Omental fat pad (tissue), 4 donors: ENCODE measurements at places on chromosomes 16 and 17.

DNA sequence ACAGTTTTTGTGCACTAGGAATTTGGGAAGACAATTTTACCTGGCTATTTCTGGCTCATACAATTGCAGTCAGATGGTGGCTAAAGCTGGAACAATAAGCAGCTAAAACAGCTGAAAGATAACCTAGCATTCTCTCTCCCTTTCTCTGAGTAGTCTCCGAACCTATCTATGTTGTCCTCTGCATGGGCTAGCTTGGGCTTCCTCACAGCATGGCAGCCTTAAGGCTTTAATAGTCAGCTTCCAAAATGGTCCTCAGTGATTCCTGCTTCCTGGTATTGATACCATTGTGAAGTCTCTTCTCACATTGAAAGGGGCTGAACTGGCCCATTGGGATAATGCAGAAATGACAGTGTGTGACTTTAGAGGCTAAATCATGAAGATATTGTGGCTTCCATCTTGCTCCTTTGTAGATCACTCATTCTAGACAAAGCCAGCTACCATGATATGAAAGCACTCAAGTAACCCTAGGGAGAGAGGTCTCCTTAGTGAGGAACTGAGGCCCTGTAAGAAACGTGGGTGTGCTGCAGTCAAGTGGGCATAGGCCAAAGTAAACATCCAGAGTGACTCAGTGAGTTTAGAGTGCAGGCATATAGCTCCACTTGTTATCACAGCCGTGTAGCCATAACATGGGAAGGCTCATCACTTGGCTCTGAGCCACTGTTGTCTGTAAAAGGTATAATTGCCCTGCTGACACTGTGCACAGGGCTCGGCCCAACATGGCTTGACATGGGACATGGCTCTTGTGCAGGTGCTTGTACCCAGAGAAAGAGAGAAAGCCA is 5.5 kb upstream of the VKORC1 start:
- no peak for DNase-seq

GRCh38 chr16:88691129-88691813 is 5.0 kb upstream of the SNAI3 start:
- DNase-seq, result no peak

DNA sequence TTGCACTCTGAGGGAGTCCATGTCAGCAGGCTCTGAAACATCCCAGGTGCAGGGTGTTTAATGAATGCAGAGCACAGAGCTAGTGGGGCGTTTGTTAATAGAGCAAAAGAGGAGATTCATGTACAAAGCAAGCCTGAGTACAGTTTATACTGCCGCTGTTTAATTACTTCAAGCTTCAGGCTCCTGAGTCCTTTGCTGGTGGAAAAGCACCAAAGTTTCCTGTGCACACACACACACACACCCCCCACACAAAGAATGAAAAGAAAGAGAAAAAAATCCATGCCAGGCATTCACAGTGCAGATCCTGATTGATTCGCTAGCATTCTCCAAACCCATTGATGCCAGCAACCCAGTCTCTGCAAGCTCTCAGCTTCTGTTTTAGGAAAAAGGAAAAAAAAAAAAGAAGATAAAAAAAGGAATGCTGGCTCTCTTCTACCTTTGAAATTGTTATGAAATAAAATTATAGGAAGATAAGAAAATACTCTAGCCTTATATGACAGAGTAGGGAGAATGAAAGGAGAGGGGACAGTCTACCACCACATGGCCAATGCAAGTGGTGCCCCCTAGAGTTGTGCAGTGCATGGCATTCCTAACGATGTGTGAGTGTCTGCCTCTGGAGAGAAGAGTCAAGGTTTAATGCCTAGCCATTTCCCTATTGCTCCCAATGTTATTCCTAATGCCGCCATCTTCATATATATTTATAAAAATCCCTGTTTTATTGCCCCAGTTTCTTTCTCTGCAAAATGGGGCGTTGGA is 216.5 kb downstream of the TMEM114 start:
- DNase-seq, result no peak

DNA sequence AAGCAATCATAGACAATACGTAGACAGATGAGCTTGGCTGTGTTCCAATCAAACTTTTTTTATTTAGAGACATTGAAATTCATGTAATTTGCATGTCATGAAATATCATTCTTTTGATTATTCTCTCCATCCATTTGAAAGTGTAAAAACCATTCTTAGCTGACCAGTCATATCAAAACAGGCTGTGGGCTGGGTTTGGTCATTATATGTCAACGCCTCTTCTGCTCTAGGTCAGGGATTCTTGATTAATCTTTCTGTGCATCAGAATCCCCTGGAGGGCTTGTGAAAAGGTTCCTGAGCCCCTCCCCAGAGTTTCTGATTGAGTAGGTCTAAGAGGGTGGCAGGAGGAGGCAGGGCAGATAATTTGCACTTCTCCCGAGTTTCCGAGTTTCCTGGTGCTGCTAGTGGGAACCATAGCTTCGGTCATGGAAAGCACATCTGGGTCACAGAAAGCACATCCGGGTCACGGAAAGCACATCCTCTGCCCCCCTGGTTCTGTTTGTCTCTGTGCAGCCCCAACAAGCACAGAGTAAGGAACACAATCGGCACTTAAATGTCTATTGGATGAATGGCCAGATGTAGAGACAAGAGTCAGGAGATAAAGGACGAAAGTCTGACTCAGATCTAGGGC is 16.4 kb downstream of the PIMREG start:
- no peak for DNase-seq
